8988T (cell line): ENCODE measurements at places on chromosomes 12 and 14.

- no peak for DNase-seq
Observed at GRCh38 chr14:23789696-23790095, 153.5 kb downstream of the DHRS2 start.

GRCh38 chr14:105490267-105490571, 827 bp upstream of the TEDC1 start:
- no peak for DNase-seq

GRCh38 chr14:104419865-104420505, 159.6 kb upstream of the C14orf180 start:
- no peak for DNase-seq

DNA sequence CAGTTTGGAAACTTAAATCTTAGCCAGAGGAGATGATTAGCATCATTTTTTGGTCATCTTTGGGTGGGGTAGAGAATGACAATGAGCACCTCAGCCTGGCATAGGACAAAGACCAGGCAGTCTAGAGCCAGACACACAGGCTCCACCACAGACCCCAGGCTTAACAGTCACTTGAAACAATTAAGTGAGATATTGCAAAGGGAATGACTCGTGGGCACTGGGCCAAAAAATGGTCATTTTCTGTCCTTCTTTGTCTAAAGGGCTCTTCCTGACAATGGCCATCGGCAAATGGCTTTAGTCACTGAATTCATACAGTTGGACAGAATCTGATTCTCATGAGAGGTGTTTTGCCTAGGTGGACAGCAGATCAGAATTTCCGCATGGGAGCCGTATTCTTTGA, 78.0 kb upstream of the DICER1 start:
- DNase-seq: no peak

GRCh38 chr12:27293463-27293862, 39.2 kb upstream of the BMAL2 start:
- DNase-seq: no peak

DNA sequence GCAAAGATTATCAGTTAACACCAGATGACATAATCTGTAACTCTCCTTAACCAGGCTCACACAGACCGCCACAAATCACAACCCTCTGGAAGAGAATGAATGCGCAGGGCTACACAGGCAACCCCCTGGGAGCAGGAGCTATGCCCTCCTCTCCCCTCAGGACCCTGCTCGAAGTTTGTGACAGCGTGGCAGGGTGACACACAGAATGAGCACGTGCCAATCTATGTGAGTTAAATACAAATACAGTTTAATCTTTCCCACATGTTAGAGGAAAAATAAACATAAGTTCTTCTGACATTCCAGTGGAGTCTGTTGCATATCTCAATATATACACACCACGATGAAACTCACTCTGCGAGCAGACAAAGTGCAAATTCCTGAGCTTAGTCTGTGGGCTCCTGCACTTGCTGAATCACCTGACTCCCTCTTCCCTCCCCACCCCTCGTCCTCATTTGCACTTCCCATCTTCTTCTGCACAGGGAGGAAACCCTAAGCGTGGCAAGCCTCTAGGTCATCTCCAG, 37.6 kb downstream of the BCAT1 start:
- no peak for DNase-seq

GRCh38 chr12:123877968-123878367, 94.7 kb downstream of the CCDC92 start:
- no peak for DNase-seq

GRCh38 chr14:64218344-64219240, 75.6 kb downstream of the ESR2 start:
- no peak for DNase-seq

DNA sequence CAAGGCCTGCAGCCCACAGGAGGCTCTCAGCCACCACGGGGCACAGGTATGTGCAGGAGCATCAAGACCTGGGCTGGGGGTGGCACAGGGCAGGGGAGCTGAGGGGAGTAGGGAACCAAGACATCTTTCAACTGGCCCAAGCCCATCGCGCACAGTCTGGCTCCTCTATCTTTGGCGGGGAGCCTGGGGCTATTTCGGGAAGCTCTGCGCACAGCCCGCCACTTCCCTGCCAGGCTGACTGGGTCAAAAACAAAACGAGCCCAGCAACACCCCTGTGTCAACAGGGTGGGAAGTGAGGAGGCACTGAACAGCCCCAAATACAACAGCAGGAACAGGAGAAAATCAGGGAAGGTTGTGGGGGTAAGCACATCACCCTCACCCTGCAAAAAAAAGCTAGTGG, 83.9 kb downstream of the ARL6IP4 start:
- no peak for DNase-seq

DNA sequence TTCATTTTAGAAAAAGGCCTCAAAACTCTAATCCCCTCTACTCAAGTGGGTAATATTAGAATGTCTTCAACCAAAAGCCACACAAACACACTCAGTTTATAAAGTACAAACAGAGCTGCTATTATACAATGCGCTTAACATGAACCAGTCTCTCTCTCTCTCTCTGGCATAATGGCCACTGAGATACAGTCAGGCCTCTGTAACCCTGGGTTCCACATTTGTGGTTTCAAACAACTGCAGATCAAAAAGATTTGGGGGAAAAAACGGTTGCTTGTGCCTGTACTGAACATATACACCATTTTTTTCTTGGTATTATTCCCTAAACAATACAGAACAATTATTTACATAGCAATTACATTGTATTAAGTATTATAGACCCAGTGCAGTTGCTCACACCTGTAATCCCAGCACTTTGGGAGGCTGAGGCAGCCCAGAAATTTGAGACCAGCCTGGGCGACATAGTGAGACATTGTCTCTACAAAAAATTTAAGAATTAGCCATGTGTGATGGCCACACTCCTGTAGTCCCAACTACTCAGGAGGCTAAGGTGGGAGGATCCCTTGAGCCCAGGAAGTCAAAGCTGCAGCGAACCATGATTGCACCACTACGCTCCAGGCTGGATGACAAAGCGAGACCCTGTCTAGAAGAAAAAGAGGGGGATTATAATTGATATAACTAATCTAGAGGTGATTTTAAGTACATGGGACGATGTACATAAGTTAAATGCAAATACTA, 5.6 kb downstream of the SLC11A2 start:
- no peak for DNase-seq

DNA sequence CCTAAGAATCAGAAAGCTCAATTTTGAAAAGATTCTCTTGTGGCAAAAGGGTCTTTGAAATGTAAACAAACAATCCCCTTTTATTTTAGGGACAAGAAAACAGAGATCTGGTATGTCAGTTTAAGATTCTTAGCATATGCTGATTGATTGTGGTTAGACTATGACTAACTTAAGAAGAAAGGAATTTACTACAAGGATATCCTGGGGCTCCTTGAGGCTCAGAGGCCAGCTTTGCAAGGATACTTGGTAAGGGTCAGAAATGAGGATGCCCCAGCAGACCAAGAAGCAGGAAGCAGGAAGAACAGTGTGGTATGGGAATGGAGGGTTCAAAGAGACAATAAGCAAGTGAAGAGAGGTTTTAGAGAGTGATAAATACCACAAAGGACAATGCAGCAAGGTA, 474.6 kb downstream of the ETNK1 start:
- no peak for DNase-seq

DNA sequence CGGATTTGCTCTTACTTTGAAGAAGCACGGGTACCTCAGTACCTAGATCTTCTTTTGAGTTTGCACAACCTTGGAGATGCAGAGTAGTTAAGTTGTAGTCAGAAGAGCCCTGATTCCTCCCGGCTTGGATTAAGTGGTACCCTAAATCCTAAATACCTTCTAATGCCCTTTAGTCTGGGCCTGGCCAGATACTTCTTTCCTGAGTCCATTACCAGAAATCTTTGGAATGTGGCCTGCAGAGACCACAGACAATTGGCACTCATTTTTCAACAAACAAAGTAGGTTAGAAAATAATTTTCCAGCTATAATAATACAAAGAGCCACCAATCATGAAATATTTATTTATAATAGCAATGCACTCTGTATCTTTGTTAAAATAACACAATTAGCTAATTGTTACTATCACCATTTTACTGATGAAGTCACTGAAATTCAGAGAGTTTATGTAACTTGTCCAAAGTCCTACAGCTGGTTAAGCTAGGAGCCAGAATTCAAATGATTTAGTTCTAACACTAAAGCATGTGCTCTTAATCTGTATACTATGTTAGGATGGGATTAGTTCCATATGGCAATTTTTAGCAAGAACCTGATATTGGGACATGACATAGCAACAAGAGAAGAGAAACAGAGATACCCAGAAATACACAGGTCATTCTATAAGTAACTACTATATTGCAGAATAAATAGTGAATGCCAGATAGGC, 132.1 kb upstream of the PDZRN4 start:
- DNase-seq: no peak
